ENCODE measurements at places on chromosomes 16 and 17.
A peak's percentile ranks its signal among the peaks of the same experiment; 100 is the strongest.

- no peak for DNase-seq
Measured at GRCh38 chr16:90018297-90018651, 982 bp downstream of the DBNDD1 start.

DNA sequence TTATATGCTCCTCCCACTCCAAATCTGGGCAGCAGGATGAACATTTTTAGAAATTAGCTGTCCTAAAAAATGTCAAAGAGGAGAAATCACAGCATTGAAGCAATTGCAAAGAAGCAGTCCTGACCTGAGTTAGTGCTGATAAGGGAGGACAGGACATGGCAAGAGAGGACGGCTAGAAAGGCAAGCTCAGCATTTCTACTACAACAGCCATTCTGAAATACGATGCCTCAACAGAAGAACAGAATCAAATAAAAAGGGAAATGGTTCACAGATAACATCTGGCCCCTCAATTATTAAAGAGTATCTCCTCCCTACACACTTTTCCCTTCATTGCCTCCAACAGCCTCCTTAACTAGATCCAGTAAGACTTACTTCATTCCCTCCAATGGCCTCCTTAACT is 18.3 kb downstream of the VPS53 start:
- DNase-seq: no peak

DNA sequence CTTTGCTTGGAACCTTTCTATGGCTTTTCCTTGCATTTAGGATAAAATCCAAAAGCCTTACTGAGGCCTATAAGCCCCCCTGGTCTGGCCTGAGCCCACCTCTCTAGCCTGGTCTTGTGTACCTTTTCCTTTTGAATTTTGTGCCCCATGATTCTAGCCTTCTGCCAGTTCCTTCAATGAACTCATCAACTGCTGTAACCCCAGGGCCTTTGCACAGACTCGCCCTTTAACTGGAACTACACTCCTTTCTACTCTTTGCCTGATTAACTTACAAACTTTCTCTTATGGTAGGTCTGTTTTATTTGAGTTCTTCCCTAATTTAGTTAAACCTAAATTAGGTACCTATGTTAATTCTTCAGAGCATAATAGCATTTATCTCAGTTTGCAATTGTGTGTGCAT is 24.2 kb downstream of the GJD3 start:
- no peak for DNase-seq

DNA sequence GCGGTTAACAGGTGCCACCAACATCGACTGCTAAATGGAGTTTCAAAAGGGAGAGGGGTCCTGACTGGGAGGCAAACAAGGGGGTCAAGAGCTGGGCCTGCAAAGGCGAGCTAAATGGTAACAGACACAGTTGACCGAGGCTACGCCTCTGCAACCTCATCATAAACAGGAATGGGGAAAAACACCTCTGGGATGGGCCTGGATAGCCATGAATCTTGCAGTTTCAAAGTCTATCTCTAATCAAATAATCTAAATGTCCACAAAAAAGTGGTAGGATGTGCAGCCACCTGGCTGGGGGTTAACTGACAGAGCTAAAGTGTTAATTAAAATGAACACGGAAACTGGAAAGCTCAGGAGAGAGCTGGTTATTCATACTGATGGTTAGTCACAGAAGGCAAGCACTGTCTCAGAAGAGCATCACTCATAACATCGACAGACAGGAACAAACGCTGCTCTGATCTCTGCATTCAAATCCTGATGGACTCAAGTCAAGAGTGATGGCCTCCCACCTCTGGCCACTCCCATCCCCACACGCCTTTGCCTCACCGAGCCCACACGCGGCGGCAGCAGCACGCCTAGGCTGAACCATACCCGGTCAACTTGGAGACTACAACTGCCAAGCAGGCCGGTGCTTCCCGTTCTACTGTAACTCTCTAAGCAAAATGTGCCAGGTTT is 56.3 kb downstream of the CREBBP start:
- no peak for DNase-seq

GRCh38 chr16:57736419-57737351 is 1.1 kb downstream of the KATNB1 start:
- DNase-seq: peak; percentile 77

- DNase-seq: peak; percentile 32
Measured at GRCh38 chr16:67782567-67783352, 23.6 kb downstream of the RANBP10 start.

GRCh38 chr16:54050459-54051210 is 236.0 kb downstream of the IRX3 start:
- DNase-seq: no peak

DNA sequence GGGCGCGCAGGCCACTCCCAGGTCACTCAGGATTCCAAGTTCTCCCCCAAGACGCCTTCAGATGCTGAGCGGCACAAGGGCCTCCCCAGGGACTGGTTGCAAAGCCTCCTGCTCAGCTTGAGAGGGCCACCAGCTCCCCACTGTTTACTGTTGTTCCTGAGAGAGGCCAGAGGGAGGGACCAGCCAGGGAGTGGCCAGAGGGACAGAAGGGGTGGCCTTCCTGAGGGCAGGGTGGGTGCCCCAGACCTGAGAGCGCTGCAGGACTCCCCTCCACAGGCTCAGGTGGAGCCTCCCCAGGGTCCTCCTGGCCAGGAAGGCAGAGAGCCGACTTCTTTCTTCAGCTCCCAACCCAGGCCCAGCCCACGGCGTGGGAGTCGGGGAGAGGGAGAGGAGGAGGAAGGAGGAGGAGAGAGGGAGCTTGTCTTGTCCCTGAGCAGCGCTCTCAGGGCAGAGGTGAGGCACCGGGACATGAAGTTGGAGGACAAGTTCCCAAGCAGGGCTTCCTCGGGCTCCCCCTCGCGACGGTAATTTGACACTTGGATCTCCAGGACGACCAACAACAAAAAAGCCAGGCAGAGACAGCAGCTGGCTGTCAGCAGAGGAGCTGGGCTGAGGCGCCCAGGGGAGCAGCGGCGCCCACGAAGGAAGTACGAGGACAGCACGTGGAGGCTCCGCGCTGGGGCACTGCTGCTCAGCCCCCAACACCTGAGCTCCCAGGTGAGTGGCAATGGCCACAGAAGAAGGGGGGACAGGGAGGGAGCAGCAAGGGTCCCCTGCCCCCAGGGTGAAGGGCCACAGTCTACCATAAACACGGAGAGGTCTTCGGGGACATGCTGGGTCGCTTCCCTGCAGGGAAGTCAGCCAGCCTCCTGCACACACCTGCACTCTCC is 497 bp downstream of the SMIM5 start:
- peak; percentile 94 for DNase-seq

DNA sequence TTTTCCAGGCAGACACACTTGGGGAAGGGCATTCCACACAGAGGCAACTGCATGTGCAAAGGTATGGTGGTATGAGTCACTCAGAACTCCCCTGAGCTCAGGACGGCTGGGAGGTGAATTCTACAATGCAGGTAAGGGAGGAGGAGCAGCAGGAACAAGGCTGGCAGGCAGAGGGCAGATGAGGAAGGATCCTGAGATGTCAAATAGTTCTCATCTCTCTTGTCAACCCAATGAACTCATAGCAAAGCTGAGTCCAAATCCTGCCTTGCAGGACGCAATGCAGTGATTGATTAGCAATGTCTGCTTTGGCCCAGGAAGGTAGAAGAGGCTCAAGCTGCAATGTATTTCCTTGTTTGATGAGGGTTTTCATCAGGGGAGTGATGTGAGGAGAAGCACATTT is 243.5 kb downstream of the XYLT1 start:
- DNase-seq: no peak

- no peak for DNase-seq
Measured at GRCh38 chr17:71107136-71107535, 937.8 kb downstream of the KCNJ2 start.

DNA sequence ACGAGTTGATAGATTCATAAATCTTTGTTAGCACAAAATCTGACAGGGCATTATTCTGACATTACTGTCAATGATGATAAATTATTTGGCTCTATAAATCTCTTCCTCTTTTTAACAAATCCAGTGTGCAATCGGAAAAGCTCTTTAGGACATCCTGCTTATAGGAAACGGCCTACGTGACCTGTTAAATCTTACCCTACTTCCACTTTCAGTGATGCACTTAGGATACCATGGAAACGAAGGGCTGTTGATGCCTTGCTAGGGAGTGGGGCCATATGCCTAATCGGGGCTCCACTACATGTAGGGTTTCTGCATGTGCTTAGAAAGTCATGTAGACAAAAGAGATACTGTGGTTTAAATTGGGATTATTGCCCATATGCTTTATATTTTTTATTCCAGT is 27.2 kb downstream of the ZNF594 start:
- DNase-seq: no peak

DNA sequence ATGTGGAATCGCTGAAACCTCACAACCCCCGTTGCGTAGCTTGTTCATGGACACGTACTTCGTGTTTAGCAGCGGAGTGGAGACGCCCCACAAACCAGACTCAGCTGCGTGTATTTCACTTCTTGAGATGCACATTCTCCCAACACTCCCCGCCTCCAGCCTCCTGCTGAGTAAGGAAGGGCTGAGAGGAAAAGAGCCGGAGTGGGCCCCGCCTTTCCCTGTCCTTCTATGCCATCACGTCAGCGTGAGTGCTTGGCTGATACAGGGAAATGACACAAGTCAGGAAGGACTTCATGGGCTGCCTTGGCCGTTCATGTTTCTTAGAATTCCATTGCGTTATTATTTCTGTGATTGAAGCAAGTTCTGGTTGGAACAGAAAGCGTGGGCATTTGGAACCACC is 68.6 kb upstream of the CBX4 start:
- DNase-seq: no peak

GRCh38 chr17:4560421-4560820 is at the start of gene GGT6:
GGT6 (minus strand) TSS chr17:4560577; CDS start chr17:4560521, 56 bp downstream.
- DNase-seq: no peak

- peak; percentile 62 for DNase-seq
Measured at GRCh38 chr16:5166486-5166885, 68.9 kb upstream of the EEF2KMT start.

Data from NCI-H1417 (cell line).